Stimulated activated CD4-positive, alpha-beta T cell treated with anti-CD3 and anti-CD28 coated beads, Interleukin-1b, Interleukin-23, amount 100 ng/mL, for 48 hours (primary cell): ENCODE measurements at places on chromosomes 16 and 17.

DNA sequence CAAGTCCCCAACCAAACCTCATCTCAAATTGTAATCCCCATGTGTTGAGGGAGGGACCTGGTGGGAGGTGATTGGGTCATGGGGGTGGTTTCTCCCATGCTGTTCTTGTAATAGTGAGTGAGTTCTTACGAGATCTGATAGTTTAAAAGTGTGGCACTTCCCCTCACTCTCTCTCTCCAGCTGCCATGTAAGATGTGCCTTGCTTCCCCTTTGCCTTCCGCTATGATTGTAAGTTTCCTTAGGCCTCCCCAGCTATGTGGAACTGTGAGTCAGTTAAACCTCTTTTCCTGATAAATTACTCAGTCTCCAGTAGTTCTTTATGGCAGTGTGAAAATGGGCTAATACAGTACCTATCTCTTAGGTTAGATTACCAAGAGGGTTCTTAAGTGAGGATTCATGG is 5.8 kb downstream of the PMFBP1 start:
- no peak for DNase-seq

GRCh38 chr16:25707982-25708583 is 16.3 kb downstream of the HS3ST4 start:
- no peak for DNase-seq

GRCh38 chr16:86517652-86518258 is 7.4 kb downstream of the FOXF1 start:
- DNase-seq: peak; percentile 33

GRCh38 chr16:1003391-1004347 is 22.1 kb downstream of the SOX8 start:
- DNase-seq: peak; percentile 61

GRCh38 chr17:40922239-40922638 is 15.2 kb downstream of the KRT23 start:
- DNase-seq: no peak

DNA sequence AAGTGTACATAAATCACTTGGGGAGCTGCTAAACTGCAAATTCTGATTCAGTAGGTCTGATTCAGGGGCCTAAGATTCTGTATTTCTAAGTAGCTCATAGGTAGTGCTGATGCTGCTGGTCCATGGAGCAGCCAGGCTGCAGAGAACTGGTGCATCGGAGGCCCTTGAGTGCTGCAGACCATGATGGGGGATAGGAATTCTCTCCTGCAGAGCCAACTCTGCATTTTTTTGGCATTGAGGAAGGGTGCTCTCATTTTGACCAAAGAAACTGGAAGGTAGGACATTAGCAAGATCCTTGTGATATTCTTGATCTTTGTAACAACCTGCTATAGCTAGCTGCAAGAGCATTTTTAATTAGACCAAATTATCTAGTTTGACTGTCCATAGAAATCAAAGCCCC is 4.7 kb downstream of the HOXB2 start:
- no peak for DNase-seq

DNA sequence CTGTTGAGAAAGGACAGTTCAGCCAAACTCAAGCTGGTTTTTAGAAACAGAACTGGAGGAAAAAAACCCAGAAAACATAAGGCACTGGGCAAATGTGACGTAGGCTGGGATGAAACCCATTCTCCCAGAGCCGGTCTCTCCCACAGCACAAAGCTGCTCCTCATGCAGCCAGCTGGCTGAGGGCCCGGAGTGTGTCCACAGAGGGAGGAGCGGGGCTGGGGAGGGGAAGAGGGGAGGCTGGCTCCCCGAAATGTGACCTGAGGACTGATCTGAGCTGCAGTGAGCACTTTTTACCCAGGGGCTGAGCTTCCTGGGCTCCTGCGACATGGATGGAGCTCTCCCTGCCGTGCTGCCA is 20.8 kb downstream of the FOXF1 start:
- no peak for DNase-seq
